ENCODE measurements at places on chromosomes 16 and 17.

DNA sequence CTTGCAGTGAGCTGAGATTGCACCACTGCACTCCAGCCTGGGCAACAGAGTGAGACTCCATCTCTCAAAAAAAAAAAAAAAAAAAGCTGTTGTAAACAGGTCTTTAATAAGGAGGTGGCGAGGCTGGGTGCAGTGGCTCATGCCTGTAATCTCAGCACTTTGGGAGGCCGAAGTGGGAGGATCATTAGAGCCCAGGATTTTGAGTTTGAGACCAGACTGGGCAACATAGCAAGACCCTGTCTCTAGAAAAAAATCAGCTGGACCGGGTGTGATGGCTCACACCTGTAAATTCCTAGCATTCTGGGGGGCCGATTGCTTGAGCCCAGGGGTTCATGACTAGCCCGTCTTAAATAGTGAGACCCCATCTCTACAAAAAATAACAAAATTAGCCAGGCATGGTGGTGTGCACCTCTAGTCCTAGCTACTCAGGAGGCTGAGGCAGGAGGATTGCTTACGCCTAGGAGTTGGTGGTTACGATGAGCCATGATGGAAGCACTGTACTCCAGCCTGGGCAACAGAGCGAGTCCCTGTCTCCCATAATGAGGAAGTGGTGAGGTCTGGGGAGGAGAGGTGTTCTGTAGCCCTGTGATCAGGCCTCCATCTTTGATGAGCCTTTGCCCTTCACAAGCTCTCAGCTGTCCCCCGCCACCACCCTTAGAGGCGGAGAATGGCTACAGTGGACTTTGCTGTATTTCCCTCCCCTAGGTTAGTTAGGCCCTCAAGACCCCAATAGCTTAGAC is 36.2 kb downstream of the ZNF778 start:
- DNase-seq = no peak

DNA sequence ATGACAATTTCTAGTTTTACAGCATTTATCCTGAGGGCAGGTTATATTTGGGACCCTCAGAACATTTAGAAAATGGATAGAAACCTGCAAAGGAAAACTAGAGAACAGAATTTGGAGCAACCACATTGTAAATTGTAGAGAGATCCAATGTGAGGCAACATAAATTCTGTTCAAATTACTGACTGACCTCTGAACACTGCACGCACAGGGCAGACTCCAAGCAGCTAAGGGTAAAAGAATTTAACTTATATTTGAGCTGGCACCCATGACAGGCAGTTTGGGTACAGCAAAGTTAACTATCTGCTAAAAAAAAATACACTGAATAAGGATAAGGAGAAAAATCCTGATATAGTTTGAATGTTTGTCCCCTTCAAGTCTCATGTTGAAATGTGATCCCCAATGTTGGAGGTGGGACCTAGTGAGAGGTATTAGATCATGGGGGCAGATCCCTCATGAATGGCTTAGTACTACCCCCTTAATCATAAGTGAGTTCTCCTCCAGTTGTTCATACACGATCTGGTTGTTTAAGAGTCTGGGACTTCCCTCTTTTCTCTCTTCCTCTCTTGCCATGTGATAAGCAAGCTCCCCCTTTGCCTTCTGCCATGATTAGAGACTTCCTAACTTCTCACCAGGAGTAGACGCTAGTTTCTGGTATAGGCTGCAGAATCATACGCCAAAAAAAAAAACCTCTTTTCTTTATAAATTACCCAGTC is 75.7 kb downstream of the FBXL20 start:
- no peak for DNase-seq

DNA sequence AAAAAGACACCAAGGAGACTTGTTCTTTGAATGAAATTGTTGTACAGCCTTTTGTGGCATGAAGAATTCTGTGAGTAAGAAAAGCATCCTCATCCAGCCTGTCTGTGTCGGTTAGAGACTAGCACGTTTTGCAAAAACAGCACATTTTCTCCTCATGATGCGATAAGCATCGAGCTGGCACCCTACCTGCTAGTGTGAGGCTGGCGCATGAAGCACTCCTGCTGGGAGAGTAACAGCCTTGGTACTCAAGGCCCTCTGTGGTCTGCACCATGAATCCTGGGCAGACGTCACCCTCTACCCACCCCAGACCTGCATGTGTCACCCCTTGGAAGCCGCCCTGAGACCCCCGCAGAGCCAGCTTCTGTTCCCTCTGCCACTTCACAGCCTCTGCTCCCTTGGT is 92.6 kb upstream of the TMEM132E start:
- no peak for DNase-seq

GRCh38 chr17:7717756-7718350 is 309 bp downstream of the DNAH2 start:
- DNase-seq = no peak

- peak; percentile 49 for DNase-seq
Measured at GRCh38 chr17:4004517-4005295, 40.5 kb upstream of the ATP2A3 start.

GRCh38 chr16:48129926-48130325 is 25.9 kb downstream of the ABCC12 start:
- DNase-seq = no peak

Data from stimulated activated CD4-positive, alpha-beta T cell treated with anti-CD3 and anti-CD28 coated beads, Interleukin-15, amount 100 ng/mL, for 48 hours (primary cell).